ENCODE measurements at places on chromosomes 4 and X.
A peak's percentile ranks its signal among the peaks of the same experiment; 100 is the strongest.

DNA sequence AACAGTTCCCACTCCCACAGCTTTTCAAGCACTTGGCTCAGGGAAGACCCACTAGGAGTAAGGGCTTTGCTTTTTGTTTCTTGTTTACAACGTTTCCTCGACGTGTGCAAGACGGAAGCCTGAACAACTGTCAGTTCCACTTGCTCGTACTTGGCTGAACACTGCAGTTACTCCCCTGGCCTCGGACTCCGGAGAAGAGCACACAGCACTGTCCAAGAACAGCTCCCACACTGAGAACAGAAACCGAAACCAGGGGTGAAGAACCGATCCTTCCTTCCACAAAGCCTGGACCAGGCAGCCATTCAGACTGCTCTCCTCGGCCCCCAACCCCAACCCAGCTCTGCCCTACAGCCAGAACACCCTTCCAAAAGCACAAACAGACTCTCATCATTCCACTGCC is 25.5 kb downstream of the IRF2 start:
- DNase-seq: peak; percentile 87

- DNase-seq: no peak
Measured at GRCh38 chr4:123748806-123749205, 352.2 kb downstream of the SPRY1 start.

DNA sequence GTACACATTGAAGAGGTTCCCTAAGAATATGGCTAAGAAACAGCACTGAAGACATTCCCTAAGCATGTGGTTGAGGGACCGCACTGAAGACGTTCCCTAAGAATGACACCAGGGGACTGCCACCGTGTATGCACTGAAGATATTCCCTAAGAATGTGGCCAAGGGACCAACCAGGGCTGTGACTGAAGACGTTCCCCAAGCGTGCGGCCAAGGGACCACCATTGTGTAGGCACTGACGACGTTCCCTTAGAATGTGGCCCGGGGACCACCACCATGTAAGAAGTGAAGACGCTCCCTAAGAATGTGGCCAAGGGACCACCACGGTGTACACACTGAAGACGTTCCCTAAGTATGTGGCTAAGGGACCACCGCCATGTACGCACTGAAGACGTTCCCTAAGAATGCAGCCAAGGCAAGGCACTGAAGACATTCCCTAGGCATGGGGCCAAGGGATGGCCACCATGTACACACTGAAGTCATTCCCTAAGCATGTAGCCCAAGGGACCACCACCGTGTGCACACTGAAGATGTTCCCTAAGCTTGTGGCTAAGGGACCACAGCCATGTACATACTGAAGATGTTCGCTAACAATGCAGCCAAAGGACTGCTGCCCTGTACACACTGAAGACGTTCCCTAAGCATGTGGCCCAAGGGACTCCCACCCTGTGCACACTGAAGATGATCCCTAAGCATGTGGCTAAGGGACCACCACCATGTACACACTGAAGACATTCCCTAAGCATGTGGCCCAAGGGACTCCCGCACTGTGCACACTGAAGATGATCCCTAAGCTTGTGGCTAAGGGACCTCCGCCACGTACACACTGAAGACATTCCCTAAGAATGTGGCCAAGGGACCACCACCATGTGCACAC is 22.0 kb downstream of the DHRSX start:
- no peak for DNase-seq

GRCh38 chr4:129246145-129246544 is 150.2 kb downstream of the C4orf33 start:
- no peak for DNase-seq

GRCh38 chr4:100098011-100098545 is 92.2 kb downstream of the DDIT4L start:
- DNase-seq: no peak

DNA sequence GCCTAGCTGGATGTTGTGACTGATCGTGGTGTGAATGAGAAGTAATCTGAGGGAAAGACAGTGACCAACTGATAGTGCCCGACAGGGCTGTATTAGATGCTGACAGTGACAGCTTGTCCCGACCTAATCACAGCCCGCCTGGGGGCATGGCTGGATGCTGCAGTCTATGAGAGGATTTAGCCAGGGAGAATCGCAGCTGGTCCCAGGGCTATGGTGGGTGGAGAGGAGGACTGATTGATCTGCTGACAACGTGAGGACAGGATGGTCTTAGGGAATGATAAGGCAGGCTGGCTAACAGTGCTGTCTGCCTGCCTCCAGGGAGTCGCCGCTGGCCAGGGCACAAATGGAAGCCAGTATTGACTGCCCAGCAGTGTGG is 621 bp upstream of the SUV39H1 start:
- DNase-seq: no peak

GRCh38 chrX:10166248-10166716 is 9.5 kb downstream of the CLCN4 start:
- no peak for DNase-seq

DNA sequence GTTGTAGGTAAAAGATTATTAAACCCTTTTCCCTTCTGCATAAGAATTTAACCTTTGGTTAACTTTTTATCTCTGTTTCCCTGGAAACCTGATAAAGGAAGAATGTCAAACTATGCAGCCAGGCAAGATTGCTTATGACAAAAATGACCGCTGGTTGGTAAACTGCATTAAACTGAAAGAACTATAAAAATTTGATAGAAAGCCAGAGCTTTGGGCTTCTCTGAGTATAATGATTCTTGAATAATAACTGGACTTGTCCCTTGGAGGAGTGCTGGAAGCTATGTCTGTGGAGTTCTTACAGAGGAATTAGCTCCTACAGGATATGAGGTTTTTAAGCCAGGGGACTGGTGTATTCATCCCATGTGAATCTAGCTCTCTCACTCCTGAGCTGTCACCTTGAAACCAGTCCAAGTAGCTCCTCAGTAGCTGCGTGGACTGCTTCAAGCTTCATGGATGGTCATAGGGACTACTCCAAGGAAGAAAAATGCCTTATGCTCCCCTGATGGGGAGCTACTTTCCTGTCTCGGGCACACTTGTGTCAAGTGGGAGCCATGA is 52.0 kb downstream of the RASL11B start:
- DNase-seq: no peak

DNA sequence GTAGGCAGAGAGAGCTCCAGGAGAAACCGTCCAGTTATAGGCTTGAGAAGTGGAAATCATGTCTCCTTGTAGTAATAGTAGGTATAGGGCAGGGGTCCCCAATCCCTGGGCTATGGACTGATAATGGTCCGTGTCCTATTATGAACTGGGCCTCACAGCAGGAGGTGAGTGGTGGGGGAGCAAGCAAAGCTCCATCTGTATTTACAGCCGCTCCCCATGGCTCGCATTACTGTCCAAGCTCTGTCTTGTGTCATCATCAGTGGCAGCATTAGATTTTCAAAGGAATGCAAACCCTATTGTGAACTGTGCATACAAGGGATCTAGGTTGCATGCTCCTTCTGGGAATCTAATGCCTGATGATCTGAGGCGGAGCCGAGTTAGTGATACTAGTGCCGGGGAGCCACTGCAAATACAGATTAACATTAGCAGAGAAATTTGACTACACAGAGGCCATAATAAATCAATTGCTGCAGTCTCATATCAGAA is 67.6 kb downstream of the MRPL1 start:
- DNase-seq: no peak

DNA sequence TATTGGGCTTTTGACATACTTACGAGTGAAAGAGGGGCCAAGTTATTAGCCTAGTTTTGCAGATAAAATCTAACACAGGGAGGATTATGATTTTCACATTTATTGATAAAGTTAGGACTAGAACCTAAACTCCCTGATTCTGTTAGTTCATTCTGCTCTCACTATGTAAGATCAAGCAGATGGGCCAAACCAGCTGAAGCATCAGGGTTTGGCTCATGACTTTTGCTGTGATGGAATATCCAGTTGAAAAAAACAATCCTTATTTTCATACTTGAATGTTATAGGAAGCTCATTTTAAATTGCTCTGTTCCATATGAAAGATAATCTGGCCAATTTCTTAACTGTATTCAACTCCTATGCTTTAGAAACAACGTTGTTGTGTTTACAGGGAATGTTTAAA is 21.2 kb downstream of the SPRY1 start:
- no peak for DNase-seq

DNA sequence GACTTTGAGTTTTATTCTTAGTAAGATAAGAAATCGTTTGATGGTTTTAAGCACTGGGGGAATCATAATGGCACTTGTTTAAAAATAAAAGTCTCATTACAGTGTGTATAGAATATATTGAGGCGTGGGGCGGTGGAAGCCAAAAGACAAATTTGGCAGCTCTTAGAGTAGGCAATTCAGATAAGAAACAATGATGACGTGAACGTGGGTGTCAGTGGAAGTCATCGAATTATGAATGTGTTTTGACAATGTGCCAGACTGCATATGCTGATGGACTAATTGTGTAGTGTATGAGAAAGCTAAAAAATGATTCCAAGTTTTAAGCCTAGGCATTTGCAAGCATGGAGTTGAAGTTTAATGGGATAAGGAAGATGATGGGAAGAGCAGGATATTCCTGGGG is 35.8 kb downstream of the SPANXD start:
- no peak for DNase-seq

DNA sequence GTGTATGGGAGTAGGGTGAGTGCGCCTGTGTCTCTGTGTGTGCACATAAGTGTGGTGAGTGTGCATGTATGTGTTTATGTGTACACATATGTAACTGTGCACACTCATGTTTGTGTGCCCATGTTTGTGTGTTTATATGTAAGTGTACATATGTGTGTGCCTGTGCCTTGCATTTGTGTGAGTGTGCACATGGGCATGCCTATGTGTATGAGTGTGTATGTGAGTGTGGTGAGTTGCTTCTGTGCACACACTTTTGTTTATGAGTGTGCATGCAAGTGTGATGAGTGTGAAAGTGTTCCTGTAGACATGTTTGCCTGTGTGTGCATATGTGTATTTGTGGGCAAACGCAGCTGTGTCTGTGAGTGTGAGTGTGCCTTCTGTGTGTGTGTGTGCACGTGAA is 7.2 kb downstream of the IL9R start:
- no peak for DNase-seq

- peak; percentile 38 for DNase-seq
Measured at GRCh38 chr4:152640058-152640921, 39.5 kb downstream of the TMEM154 start.

DNA sequence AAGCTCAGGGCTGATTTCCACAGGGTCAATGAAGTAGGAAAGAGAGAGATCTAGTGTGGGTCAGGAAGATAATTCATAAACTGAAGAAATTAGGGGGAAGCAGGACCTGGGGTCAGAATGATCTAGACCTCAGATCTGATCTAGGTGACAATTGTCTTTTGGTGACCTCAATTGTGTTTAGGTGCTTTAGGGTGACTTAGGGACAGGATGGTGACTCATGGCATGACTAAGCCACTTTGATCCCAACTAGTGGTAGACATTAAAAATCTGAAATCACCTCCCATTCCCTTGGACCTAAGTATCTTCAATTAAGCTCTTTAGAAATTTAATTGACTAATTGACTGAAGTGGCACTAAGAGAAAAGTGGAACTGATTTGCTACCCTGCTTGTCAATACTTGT is 36.7 kb upstream of the GRXCR1 start:
- DNase-seq: no peak

All from inflammatory macrophage treated with lipopolysaccharide for 4 hours (primary cell).